ENCODE measurements at places on chromosomes 11 and 22. TPM values are rescaled to one million over a fixed set of nuclear protein-coding genes. Genes with fewer than 3 reads are reported as not detected.
A peak's percentile ranks its signal among the peaks of the same experiment; 100 is the strongest.

C11orf16 gene
- not detected for polyA plus RNA-seq

PVALB gene
- 0.27 TPM for polyA plus RNA-seq

C11orf52 gene
- 10.3 TPM for polyA plus RNA-seq

RFPL1 gene
- 0.43 TPM for polyA plus RNA-seq

- no peak for DNase-seq
Observed at GRCh38 chr11:106159836-106160235, 82.4 kb downstream of the AASDHPPT start.

GRCh38 chr11:33594188-33594587 is 106.4 kb downstream of the C11orf91 start:
- DNase-seq, result no peak

DNA sequence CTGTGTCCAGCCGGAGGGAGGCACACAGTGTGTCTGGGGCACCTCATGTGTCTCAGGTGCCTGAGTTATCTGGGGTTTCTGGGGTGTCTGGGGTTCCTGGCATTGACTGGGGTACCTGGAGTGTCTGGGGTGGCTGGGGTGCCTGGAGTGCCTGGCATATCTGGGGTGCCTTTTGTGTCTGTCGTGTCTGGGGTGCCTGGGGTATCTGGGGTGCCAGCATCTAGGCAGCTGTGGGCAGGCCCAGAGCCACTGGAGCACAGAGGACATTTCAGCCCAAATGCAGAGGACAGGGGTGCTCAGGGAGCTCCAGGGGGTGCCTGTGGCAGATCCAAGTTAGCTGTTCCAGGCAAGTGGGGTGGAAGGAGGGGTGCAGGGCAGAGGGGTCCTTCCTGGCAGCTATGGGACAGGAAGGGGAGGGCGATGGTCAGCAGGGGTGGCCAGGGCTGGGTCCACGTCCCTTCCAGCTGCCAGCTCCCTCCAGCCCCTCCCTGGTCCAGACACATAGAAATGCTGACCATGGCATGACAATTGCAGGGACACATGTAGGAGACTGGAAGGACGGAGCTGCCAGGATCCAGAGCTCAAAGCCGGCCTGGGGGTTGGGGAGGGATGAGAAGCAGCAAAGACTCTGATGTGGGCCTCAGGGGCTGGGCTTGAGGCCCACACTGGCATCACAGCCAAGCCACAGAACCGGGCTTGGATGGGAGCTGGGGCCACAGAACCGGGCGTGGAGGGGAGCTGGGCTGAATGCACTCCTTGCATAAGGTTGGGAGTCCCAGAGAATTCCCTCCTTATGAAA is 133.0 kb downstream of the BRD1 start:
- no peak for DNase-seq

- DNase-seq, result peak; percentile 7
Observed at GRCh38 chr22:34055525-34056200, 135.4 kb upstream of the LARGE1 start.
